ENCODE measurements at places on chromosomes 7 and 10. TPM values are rescaled to one million over a fixed set of nuclear protein-coding genes. Genes with fewer than 3 reads are reported as not detected.

TMEM225B gene
- total RNA-seq = 0.29 TPM

GRCh38 chr7:20793248-20793647, 6.6 kb upstream of the SP8 start:
- peaks cover 2% of the 10 kb centered on the region for H3K4me1 ChIP-seq
- no peak overlapping the region for H3K4me3 ChIP-seq
- no peak for DNase-seq
- peaks cover 94% of the 10 kb centered on the region for H3K27me3 ChIP-seq
- H3K27ac ChIP-seq = no peak overlapping the region
- H3K36me3 ChIP-seq = no peaks in the 10 kb centered on the region

ETV1 gene
- 3.1 TPM for total RNA-seq

- DNase-seq = no peak
- H3K4me1 ChIP-seq = peaks cover 21% of the 10 kb centered on the region
- H3K36me3 ChIP-seq = no peaks in the 10 kb centered on the region
- H3K4me3 ChIP-seq = no peak overlapping the region
- H3K27ac ChIP-seq = peak overlapping the region; percentile 81
- no peaks in the 10 kb centered on the region for H3K27me3 ChIP-seq
These were observed 9.5 kb downstream of the CPED1 start for GRCh38 chr7:120997882-120998474.

DNA sequence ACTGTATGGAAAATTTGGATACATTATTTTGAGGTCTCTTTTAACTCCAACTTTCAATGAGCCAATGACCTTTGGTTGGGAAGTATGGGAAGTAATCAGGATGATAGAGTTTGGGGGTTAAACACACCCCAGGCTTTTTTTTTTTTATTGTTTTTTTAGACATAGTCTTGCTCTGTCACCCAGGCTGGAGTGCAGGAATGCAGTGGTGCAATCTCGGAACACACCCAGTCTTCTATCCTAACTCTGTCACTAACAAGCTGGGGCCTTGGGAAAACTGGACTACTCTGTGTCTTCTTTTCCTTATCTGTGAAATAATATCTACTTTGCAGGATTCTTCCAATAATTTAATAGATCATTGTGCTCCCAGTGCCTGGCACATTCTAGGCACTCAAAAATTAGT, 37.6 kb upstream of the AGBL3 start:
- DNase-seq = no peak
- no peaks in the 10 kb centered on the region for H3K27me3 ChIP-seq
- H3K27ac ChIP-seq = peak overlapping the region; percentile 9
- no peak overlapping the region for H3K4me3 ChIP-seq

DNA sequence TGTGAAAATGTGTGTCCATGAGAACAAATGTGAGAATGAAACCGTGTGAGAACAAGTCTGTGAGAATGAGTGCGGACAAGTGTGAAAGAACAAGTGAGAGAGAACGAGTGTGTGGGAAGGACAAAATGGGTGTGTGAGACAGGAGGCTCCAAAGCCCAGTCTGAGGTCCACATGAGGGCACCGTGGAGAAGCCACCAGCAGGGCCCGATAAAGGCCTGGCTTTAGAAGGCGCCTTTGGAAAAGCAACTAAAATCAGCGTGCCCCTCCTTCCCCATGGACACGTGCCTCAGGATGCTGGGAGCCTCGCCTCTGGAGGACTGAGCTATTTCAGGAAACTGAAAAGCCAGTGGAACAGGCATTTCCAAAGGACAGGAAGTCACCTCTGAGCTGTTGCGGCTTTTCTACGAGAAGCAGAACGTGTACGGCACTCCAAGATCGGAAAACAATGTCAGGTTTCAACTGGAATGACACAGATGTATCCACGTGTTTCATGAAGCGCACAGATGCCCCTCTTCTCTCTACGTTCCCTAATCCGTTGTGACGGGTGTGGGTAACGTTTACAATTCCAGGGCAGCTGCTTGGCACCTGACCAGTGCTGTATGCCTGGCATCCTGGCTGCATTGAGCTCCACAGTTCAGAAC, 46.4 kb downstream of the ESYT2 start:
- no peak overlapping the region for H3K4me3 ChIP-seq
- peak overlapping the region; percentile 85 for H3K27ac ChIP-seq
- no peaks in the 10 kb centered on the region for H3K27me3 ChIP-seq
- peaks cover 8% of the 10 kb centered on the region for H3K4me1 ChIP-seq

DNA sequence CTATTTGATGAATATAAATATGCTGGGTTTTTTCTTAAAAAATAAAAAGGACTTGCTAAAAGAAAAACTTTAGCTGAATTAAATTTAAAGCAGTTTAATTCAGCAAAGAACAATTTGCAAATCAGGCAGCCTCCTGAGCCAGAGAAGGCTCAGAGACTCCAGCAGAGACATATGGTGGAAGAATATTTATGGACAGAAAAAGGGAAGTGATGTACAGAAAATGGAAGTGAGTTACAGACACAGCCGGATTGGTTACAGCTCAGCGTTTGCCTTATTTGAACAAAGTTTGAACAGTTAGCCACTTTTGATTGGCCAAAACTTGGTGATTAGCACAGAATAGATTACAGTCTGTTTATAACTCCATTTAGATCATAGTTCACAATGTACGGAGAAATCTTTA, 110.3 kb downstream of the GAD2 start:
- no peak overlapping the region for H3K4me3 ChIP-seq
- DNase-seq = no peak
- H3K27ac ChIP-seq = no peak overlapping the region
- H3K27me3 ChIP-seq = no peaks in the 10 kb centered on the region
- no peaks in the 10 kb centered on the region for H3K4me1 ChIP-seq
- H3K36me3 ChIP-seq = no peaks in the 10 kb centered on the region

- H3K4me3 ChIP-seq = no peak overlapping the region
- H3K27ac ChIP-seq = peak overlapping the region; percentile 22
- no peaks in the 10 kb centered on the region for H3K27me3 ChIP-seq
These were observed 169.8 kb downstream of the NOC3L start for GRCh38 chr10:94192974-94193373.

- no peak for DNase-seq
- H3K4me3 ChIP-seq = no peak overlapping the region
- no peaks in the 10 kb centered on the region for H3K36me3 ChIP-seq
- no peaks in the 10 kb centered on the region for H3K27me3 ChIP-seq
- no peaks in the 10 kb centered on the region for H3K4me1 ChIP-seq
- H3K27ac ChIP-seq = no peak overlapping the region
These were observed 373.2 kb downstream of the PLXNA4 start for GRCh38 chr7:132203021-132203420.

RAPGEF5 gene
- 124 TPM for total RNA-seq

DNA sequence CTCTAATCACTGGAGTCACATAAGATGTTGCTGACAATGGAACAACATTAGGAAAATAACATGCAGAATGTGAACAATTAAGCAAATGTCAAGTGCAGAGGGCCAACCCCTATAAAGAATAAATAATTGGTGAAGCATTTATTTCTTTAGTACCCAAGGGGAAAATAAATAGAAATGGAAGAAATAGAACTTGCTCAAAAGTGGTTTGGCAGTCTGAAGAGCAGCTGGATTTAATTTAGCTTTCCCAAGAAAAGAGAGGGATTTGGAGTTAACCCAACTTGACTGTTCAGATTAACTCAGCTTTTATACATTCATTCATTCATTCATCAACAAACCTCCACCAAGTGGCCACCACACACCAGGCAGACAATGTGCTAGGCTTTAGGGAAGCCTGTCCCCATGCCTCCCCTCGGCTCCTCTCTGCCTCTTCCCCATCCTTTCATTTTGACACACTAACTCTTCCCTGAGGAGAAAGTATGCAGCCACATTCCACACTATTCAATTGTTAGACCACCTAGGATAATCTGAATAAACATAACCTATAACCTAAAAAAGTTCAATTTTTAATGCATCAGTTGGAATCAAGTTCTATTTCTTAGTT, 295.5 kb downstream of the AHR start:
- H3K4me1 ChIP-seq = no peaks in the 10 kb centered on the region
- no peak for DNase-seq
- H3K36me3 ChIP-seq = no peaks in the 10 kb centered on the region
- no peak overlapping the region for H3K4me3 ChIP-seq
- H3K27ac ChIP-seq = peak overlapping the region; percentile 27

- no peak overlapping the region for H3K4me3 ChIP-seq
- H3K4me1 ChIP-seq = no peaks in the 10 kb centered on the region
- H3K27ac ChIP-seq = no peak overlapping the region
- no peak for DNase-seq
- no peaks in the 10 kb centered on the region for H3K27me3 ChIP-seq
These were observed 1061.2 kb downstream of the KCNMA1 start for GRCh38 chr10:76576276-76576962.

- no peaks in the 10 kb centered on the region for H3K27me3 ChIP-seq
- H3K4me1 ChIP-seq = no peaks in the 10 kb centered on the region
- H3K36me3 ChIP-seq = no peaks in the 10 kb centered on the region
- H3K4me3 ChIP-seq = no peak overlapping the region
- H3K27ac ChIP-seq = no peak overlapping the region
These were observed 272.7 kb downstream of the DNAJB6 start for GRCh38 chr7:157609516-157609915.

- no peak for DNase-seq
- no peaks in the 10 kb centered on the region for H3K4me1 ChIP-seq
- H3K27me3 ChIP-seq = no peaks in the 10 kb centered on the region
These were observed 23.2 kb upstream of the MTPN start for GRCh38 chr7:136000288-136000913.

PI4K2A gene
- total RNA-seq = 12.0 TPM

GHRHR gene
- not detected for total RNA-seq

CCNJ gene
- 0.51 TPM for total RNA-seq

EPDR1 gene
- 14.4 TPM for total RNA-seq

- no peaks in the 10 kb centered on the region for H3K36me3 ChIP-seq
- no peak overlapping the region for H3K4me3 ChIP-seq
- no peak for DNase-seq
- H3K27me3 ChIP-seq = no peaks in the 10 kb centered on the region
- H3K4me1 ChIP-seq = no peaks in the 10 kb centered on the region
- no peak overlapping the region for H3K27ac ChIP-seq
These were observed 428.4 kb upstream of the TEX47 start for GRCh38 chr7:89223900-89224395.

OPN4 gene
- total RNA-seq = not detected

RSPH10B2 gene
- total RNA-seq = not detected

DNA sequence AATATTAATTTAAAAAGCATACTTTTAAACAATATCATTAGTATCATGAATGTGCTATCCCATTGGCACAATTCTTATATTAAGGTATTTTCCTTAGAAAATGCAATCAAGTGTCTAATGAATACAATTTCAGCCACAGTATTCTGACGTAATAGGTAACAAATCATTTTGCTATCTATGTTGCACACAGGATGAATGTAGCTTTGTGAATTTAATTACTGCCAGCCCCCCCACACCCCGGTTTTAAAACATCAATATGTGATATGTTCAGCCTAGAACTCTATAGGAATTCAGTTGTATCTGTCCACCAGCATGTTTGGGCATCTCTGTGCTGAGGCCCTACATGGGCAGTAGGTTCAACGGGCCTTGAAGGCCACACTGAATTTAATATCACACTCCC, 274.6 kb downstream of the PLXDC2 start:
- no peak for DNase-seq
- no peaks in the 10 kb centered on the region for H3K4me1 ChIP-seq
- H3K36me3 ChIP-seq = no peaks in the 10 kb centered on the region
- no peak overlapping the region for H3K4me3 ChIP-seq
- no peak overlapping the region for H3K27ac ChIP-seq

SOSTDC1 gene
- total RNA-seq = not detected
